CD4-positive, alpha-beta T cell treated with Interferon alpha-2 for 1 hour (primary cell): ENCODE measurements at places on chromosomes 3 and 15.
A peak's percentile ranks its signal among the peaks of the same experiment; 100 is the strongest.

DNA sequence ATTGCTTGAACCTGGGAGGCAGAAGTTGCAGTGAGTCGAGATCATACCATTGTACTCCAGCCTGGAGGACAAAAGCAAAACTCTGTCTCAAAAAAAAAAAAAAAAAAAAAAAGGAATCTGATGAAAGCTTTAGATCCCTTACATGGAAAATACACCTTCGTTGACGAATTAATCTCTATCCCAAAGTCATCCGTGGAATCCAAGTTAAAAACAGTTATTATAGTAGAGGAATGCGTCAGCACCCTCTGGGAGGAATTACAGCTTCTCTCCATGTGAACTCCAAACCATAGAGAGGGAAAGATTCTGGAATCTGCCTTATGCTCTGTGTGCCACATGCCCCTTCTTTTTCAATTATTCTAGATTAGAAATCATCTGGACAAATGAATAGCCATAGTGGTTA, 192.3 kb upstream of the C2CD4B start:
- DNase-seq: no peak

- peak; percentile 49 for DNase-seq
Observed at GRCh38 chr15:78069052-78069414, 8.5 kb downstream of the TBC1D2B start.

DNA sequence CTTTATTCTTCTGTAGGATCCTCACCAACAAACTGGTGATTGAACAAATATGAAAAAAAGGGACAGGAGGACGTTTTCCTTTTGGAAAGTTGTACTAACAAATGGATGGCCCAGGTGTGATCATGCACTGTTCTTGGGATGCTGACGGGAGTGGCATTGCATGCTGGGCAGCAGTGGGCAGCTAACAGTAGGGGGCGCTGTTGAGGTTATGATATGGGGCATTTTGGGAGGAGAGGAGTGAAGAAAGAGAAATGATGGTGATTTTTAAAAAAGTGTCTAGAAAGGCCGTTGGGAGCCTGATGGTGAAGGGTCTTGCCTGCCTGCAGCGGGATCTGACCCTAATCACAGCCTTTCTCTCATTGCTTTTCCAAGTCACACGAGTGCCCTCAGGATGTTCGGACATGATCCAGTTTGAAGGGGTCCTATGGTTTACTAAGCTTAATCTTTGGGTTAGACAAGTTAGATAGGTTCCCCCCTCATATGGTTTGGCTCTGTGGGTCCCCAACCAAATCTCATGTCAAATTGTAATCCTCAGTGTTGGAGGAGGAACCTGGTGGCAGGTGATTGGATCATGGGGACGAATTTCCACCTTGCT, 46.2 kb upstream of the PRTG start:
- peak; percentile 46 for DNase-seq

DNA sequence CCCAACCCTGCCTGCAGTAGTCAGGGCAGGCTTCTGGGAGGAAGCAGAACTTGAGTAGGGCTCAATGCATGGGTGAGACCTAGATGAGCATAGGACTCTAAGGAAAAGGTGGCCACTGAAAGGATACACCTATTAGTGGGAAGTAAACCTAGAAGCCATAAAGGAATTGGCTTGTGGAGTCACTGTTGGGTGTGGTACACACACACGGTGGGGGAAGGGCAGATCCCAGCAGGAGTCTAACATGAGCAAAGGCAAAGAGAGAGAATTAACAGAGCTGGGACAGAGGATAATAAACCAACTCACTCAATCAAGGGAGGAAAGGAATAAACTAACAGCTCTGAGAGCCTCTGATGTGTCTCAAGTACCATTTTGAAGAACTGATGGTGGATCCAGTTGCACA, 23.1 kb downstream of the DAPK2 start:
- DNase-seq: no peak

DNA sequence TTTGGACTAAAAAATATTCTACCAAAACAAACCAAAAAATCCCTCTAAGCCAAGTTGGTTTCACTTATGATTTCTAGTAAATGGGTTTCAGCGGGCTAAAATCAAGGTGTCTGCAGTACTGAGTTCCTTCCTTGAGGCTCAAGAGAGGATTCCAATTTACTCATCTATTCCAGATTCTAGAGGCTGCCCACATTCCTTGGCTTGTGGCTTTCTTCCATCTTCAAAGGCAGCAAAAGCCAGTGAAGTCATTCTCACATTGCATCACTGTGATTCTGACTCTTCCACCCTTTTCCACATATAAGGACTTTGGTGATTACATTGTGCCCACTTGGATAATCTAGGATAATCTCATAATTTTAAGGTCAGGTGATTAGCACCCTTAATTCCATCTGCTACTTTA, 48.1 kb downstream of the DPPA2 start:
- DNase-seq: no peak

- no peak for DNase-seq
Observed at GRCh38 chr3:74027121-74027520, 402.4 kb upstream of the PDZRN3 start.

- DNase-seq: no peak
Observed at GRCh38 chr3:161939918-161940620, 443.5 kb downstream of the OTOL1 start.

- no peak for DNase-seq
Observed at GRCh38 chr3:120100711-120101110, 6.5 kb upstream of the GSK3B start.

- no peak for DNase-seq
Observed at GRCh38 chr3:195540027-195540426, 3.1 kb downstream of the PPP1R2 start.

DNA sequence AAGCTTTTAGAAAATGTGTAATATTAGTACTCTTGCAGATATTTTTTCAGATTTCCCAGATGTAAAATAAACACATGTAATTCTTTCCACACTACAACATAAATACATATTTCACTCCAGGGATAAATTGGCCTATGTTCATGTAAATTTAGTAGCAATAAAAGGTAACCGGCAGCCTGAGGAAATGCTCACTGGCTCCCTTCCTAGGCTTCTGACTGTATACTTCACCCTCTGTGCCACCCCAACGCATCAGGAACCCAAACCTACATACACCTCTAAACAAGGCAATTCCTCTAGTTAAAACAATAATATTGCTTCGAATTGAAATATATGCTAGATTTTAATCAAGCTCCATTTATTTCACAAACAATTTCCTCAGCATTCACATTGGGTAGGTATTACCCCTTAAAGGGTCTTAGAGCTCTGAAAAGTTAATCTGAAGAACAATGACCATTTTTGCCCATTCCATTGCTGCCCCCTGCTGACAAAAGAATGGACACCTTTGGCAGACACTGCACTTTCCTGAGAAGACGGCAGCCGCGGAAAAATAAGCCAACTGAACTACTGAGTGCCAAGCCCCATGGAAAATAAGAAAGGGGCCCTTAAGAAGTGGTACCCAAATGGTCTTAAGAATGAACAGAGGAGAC, 212.5 kb downstream of the OSBPL10 start:
- DNase-seq: peak; percentile 60

DNA sequence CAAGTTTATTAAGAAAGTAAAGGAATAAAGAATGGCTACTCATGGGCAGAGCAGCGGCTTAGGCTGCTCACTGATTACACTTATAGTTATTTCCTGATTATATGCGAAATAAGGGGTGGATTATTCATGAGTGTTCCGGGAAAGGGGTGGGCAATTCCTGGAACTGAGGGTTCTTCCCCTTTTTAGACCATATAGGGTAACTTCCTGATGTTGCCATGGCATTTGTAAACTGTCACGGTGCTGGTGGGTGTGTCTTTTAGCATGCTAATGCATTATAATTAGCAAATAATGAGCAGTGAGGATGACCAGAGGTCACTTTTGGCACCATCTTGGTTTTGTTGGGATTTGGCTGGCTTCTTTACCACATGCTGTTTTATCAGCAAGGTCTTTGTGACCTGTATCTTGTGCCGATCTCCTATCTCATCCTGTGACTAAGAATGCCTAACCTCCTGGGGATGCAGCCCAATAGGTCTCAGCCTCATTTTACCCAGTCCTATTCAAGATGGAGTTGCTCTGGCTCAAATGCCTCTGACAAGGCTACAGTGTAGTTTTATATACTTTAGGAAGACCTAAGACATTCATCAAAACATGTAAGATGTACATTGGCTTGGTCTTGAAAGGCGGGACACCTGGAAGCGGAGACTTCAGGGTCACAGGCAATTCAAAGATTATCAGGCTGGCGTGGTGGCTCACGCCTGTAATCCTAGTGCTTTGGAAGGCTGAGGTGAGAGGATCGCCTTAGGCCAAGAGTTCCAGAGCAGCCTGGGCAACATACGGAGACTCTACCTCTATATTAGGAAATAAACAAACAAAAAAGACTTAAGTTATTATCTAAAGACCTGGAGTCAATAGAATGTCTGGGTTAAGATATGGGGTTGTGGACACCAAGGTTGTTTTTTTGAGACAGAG, 3.2 kb upstream of the BLOC1S6 start:
- peak; percentile 79 for DNase-seq

DNA sequence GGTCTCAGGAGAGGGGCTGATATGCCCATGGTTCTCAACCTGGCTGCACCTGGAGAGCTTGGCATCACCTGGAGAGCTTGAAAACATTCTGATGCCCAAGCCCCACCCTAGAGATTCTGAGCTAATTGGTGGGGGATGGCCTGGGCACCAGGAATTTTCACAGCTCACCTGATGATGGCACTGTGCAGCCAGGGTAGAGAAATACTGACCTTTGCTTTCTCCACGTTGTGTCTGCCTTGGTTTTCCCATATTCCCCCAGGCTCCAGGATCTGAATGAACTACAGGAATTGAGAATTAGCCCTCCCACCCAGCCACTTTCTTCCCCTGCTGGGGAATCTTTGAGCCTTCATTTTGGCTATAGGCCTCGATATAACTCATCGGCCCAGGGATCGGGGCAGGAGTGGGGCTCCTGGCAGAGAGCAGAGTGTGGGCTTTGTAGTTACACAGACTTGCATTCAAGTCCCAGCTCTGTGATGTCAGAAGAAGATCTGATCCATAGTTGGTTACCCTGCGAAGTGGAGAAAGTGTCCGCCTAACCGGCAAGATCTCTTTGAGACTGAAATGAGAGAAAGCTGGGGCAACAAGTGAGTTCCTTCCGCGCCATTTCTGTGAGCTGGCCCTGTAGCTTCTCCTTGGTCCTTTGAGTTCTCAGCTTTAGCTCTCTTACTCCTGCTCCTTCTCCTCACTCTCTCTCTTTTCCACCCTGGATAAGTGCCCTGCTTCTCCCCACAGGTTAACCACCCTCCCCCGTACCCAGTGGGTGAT, 33.1 kb upstream of the UBE2Q2 start:
- peak; percentile 36 for DNase-seq

GRCh38 chr3:135514060-135514448, 451.5 kb upstream of the PPP2R3A start:
- DNase-seq: no peak

DNA sequence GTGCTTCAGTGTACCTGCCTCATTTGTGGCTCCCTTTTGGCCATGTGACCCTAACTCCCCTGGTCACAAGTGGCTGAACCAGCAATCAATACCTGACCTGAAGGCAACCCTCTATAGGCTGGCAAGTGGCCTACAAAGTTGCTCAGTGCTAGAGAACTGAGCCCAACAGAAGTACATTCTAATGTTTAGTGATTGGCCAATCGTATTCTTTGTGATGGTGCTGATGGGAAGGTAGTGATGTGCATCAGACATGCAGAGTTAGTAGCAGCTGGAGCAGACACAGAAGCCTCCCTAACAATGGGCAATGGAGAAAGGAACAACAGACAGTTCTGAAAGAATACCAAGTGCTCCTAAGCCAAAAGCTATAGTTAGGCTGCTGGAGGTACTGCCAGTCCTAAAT, 10.4 kb upstream of the ATOSA start:
- no peak for DNase-seq

DNA sequence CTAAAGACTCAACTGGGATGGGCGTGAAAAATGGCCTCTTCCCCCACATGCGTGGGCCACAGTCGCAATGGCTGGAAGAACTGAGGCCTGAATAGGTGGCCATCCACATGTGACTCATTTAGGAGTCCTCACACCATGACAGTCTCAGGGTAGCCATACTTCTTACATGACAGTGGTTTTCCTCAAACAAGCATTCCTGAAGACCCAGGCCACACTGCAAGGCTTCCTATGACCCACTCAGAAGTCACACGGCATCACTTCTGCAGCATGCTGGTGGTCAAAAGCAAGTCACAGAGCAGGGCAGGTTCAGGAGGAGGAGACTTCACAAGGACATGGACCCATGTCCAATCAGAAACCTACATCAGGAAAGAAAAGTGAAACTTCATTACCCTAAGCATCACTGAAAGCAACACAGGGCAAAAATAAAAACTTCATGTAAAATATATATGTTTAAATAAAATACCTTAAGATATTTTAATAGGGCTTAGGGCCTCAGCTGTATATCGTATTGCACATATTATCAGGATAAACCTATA, 257.1 kb downstream of the OPA1 start:
- DNase-seq: no peak

DNA sequence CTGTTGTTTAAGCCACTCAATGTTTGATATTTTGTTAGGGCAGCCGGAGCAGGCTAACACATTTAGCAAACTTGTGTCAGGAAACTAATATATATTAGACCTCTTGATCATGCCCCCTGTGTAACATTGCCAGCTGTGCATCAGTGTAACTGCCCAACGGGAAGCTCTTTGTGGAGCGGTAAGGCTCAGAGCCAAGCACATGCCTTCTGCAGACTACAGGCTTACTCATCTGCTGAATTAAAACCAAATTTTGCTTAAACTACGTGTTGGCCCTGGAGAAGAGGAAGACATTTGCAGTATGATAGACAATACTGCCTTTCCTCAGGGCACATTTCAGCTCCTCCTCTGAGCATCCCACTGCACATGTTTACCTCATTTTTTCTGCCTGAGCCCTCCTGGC, 50.5 kb upstream of the KCNMB2 start:
- DNase-seq: no peak

DNA sequence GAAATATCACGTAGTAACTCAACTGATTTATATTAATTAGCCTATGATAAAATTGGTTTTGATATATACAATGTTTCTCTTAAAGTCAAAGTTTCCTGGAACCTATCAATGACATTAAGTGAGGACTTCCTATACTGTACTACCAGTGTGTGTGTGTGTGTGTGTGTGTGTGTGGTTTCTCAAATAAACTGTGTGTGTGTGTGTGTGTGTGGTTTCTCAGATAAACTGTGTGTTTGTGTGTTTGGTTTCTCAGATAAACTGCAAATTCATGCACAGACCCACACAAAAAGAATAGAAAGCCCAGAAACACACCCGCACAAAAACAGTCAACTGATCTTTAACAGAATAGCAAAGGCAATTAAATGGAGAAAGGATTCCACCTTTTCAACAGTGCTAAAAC, 14.5 kb upstream of the WDR5B start:
- DNase-seq: no peak

GRCh38 chr3:41710646-41711388, 251.1 kb downstream of the ULK4 start:
- no peak for DNase-seq
